Mucosa of descending colon (tissue), 3 donors: ENCODE measurements at places on chromosomes 2 and 18. TPM values are rescaled to one million over a fixed set of nuclear protein-coding genes. Genes with fewer than 3 reads are reported as not detected.

NOL4 gene
- 1.7 TPM for total RNA-seq

SULT1C4 gene
- 0.55 TPM for total RNA-seq

MSGN1 gene
- not detected for total RNA-seq

COL4A3 gene
- 0.16 TPM for total RNA-seq

DNA sequence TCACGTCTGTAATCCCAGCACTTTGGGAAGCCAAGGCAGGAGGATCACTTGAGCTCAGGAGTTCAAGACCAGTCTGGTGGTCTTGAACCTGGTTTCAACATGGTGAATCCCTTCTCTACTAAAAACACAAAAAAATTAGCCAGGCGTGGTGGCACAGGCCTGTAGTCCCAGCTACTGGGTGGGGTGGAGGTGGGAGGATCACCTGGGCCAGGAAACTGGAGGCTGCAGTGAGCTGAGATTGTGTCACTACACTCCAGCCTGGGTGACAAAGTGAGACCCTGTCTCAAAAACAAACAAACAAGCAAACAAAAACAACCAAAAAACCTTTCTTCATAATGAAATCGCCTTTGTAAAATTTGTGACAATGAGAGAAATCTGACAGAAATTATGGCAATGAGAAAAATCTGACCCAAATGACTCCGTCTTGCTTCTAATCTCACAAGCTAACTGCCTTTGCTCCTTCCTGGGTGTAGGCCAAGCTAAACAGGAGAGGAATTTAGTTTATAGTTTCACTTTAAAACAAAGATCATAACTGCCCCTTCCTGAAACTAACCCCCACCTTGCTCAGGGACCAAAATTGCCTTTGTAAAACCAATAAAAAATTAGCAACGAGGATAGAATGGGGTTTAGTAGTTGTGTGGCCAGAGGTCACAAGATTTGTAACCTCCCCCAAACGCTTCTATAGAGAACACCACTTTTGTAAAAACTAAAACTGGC is 60.7 kb upstream of the KIF5C start:
- peak; percentile 55 for DNase-seq

DNA sequence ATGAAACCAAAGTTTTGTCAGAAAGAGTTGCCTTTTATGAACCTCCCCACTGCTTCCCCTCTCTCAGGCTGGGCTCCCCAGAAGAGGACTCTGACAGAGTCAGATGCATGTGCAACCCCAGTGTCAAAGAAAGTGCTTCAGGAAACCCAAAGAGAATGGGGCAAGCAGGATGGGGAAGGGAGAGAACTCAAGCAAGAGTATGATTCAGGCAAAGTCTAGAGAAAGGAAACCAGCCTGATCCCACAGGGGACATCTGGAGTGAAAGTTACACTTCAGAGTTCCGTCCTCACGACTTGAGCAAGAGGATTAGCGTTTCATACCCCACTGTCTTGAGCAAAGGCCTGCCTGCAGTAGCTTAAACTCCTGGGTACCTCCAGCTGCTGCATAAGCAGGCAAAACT is 51.8 kb upstream of the EPC2 start:
- DNase-seq = no peak

- DNase-seq = no peak
Observed at GRCh38 chr2:16128746-16129610, 188.6 kb downstream of the MYCN start.

GRCh38 chr2:174777347-174778084 is 13.2 kb upstream of the CHRNA1 start:
- DNase-seq = no peak

DNA sequence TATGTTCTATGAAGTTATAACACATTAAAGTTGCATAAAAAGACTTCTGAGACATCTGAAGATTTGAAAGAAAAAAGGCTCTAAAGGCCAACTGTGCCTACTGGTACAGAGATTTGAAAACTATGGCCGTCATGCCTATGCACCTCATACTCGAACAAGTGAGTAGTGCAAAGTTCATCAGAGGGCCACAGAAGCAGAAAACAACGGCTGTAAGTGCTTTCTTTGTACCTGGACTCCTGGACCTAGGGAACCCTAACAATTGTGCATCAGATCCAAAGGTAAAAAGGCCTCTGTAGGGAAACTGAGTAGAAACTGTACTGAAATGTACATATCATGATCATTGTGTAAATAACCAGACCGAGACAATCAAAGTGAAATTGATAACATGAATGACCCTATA is 230.4 kb upstream of the CHST9 start:
- DNase-seq = no peak

- DNase-seq = no peak
Observed at GRCh38 chr2:149331023-149331400, 625 bp downstream of the LYPD6 start.

DNA sequence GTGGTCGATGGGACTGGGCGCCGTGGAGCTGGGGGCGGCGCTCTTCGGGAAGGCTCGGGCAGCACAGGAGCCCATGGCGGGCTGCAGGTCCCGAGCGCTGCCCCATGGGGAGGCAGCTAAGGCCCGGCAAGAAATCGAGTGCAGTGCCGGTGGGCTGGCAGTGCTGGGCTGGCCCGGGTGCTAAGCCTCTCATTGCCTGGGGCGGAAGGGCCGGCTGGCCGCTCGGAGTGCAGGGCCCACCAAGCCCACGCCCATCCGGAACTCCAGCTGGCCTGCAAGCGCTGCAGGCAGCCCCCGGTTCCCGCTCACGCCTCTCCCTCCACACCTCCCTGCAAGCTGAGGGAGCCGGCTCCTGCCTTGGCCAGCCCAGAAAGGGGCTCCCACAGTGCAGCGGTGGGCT is 748.4 kb upstream of the NRXN1 start:
- DNase-seq = no peak

DNA sequence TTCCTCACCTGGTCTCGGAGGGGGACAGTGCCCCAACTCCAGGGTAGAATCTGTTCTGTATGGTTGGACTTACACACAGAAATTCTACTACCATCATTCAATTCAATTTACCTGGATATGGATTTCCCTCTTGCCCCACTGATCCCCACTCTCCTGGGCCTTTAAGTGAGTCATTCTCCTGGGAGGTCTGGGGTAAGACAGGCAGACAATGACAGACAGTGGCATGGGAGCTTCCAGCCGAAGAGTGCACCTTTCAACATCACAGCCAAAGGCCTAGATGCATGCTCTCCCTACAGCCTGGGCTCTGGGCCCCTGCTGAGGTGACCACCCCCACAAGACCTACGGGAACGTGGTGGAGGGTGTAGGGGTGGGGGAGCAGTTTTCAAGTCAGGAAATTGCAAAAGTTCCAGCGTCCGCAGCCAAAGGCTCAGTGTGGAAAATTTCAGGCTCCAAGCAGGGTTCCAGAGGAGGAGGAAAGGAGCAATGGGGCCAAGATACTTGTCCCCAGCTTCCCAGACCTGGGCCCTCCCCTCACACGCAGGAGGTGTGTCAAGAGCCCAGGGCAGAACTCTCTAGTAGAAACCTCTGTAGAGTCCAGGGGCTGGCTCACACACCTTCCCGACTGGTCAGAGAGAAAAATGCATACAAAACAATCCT is 296.4 kb downstream of the CYP26B1 start:
- DNase-seq = no peak

- DNase-seq = peak; percentile 7
Observed at GRCh38 chr2:72940786-72941185, 23.5 kb downstream of the EMX1 start.

GRCh38 chr2:96291751-96292150 is 13.6 kb downstream of the SNRNP200 start:
- DNase-seq = no peak

GRCh38 chr2:201411421-201411820 is 39.8 kb downstream of the TRAK2 start:
- no peak for DNase-seq

DNA sequence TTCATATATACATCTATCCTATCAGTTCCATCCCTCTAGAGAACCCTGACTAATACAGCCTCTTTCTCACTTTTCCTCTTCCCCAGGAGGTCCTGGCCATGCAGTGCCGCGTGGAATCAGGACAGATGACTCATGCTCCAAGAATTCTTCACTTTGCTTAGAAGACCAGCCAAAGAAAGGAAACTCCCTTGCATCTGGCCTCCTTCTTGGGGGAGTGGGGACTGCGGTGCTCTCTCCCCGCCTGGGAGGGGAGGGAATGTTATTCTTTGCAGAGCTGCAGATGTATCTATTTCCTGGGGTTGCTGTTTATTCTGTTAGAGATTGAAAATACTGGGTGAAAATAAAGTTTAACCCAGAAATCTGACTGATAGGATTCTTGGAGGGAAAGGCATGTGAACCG is 111.5 kb upstream of the SH3BP4 start:
- no peak for DNase-seq

- DNase-seq = no peak
Observed at GRCh38 chr2:44109166-44109565, 59.5 kb upstream of the PPM1B start.

DNA sequence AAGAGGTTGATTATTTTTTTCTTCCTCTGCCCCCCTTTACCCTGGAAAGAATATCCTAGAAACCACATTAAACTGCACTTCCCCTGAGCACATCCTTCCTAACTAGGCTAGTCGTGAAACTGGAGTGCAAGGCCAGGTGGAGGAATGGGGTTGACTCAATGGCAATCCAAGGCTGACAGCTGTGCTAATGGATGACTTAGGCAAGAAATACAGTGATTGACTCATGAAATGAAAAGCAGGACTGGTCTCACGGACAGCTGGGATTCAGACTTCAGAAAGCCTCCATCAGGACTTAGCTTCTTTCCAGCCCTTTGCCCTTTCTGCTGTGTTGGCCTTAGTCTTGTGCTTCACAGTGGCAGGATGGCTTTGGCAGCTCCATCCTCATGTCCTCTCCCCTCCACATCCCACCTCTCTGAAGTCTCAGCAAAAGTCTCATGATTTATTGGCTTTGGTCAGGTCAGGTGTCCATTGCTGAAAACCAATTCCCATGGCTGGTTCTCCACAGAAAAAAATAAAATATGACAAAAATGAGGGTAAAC is 33.8 kb downstream of the INSIG2 start:
- no peak for DNase-seq
